ENCODE measurements at places on chromosomes 12 and 14.

GRCh38 chr12:78018171-78018910, 187.6 kb downstream of the NAV3 start:
- ATAC-seq, result no peak

DNA sequence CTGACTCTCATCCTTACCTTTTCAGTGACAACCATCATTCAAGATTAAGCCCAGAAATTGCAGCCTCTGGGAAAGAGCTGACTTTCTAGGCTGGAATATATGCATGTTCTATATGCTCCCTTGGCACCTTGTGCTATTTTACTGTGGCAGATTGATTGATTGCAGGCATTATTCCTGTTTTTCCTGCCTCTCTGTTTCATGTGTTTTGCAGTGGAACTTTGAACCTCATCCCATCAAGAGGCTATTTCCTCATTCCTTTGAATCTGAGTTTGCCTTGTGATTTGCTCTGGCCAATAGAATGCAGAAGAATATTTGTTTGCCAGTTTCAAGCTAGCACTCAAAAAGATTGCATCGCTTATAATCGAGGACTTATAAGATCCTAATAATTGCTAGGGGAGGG, 174.8 kb upstream of the DCN start:
- ATAC-seq, result no peak

DNA sequence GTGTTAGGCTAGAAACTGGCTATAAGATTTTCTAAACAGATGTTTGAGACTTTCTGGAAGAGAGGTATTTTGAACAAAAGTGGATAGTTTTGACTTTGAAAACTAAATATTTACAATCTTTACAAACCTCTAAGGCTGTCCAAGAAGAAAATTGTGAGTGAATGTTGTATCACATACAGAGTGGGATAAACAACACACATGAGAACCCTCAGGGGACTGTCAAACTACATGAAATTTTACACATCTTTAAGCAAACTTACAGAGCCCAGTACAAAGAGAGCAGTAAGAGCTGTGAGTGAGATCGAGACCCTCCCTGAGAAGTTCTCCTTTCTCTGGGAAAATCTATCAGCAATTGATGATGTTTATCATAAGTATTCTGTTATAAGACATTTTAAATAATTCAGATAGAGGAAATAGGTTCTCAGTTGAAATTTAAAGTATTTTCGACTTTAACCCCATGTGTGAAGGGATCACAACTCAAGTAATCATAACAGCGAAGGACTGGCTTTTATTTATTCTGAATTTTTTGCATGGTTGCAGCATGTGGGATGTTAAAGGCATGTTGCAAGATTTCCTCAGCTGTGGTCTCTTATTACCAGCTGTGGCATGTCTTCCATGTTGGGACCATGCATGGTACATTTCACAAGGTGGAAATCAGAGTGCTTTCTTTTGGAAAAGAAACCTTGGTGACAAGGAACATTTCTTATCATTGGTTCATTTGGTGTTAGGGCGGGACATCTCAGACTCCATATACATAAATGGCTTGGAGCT, 264.0 kb upstream of the PRICKLE1 start:
- no peak for ATAC-seq

DNA sequence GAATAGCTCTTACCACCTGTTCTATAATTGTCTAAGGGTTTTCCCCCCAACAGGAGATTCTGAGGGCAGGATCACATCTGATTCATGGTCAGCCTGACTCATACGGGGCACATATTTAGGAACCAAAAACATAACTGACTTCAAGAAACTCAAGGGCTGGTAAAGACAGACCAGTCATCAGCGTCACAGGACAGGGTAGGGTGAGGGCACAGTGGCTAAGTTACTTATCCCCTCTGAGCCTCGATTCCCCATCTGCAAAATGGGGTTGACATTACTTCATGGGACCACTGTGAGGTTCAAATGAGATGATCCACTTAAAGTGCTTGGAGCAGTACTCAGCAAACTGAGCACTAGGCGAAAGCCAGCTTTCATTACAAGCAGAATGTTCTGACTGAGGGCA, 606 bp downstream of the CINP start:
- ATAC-seq, result peak; percentile 93

DNA sequence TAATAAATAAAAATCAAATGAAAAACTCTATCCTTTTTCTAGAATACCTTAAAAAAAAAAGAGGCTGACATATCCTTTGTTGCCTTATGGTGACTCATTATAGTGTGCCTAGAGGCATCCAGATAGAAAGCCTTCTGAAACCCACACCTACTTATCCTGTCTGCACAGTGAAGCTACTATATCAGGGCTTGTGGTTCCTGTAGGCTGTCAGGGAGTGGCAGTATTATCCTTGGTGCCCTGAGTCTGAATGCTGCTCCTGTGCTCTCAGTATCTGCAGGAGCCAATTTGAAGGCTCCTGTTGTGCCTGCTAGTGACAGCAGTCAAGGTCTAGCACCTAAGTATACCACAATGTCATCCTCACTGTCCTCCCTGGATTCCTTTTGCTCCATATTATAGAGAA, 168.4 kb upstream of the AVPR1A start:
- ATAC-seq, result no peak

- no peak for ATAC-seq
These were observed 303.3 kb downstream of the MED13L start for GRCh38 chr12:115973968-115974724.

DNA sequence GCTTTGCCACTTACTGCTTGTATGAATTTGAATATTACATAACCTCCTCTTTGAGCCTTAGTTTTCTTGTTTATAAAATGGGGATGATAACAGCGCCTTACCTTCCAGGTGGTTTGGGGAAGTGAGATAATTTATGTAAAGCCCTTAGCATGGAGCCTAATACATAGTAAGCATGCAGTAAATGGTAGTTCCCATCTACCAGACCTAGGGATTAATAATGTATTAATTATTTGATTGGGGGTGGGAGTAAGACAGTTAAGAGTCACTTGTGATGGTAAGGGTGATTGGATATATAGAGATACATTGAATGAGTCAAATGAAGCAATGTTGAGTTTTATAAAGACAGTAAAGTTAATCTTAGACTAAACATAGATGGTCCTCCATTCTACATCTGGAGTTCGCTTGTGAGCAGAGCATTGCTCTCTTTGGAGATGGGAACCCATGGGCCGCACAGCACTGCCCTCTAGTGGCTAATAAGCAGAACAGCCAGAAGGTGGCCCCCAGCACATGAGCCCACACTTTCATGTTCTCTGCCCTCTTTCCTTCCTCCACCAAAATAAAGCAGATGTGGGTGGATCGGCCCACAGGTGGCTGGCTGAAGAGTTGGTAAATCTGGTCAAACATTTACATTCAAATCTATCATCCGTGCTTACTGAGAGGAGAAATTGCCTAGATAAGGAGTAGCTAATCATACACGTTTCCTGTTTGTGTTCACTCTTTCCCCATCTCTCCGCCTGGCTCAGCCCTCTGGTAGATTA, 26.5 kb upstream of the TAMALIN start:
- peak; percentile 89 for ATAC-seq

DNA sequence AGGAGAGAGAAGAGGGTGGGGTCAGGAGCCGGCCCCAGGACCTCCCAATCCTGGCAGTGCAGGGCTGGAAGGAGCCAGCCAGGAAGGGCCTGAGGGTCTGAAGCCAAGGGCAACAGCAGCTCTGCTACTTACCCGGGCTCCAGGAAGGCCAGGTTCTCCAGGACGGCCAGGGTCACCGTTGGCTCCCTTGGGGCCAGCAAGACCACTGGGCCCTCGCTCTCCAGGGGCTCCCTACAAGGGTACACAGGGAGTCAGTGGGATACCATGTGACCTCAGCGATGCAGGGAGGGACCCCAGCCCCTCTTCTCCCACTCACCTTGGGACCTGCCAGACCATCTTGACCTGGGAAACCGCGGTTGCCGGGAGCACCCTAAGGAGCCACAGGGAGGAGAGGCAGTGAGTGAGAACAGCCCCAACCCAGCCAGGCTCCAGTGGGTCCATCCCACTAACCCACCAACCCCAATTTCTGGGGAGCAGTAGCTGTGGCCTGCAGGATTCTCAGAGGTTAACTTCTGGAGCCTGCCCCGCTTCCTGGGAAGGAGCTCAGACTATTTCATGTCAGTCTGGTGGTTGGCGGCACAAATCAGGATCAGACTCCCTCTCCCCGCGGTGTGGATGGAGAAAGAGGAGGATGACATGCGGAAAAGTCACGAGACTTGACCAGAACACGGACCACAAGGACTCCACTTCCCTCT, 18.5 kb downstream of the COL2A1 start:
- ATAC-seq, result no peak

- no peak for ATAC-seq
These were observed 70.6 kb upstream of the PRICKLE1 start for GRCh38 chr12:42660117-42660516.

DNA sequence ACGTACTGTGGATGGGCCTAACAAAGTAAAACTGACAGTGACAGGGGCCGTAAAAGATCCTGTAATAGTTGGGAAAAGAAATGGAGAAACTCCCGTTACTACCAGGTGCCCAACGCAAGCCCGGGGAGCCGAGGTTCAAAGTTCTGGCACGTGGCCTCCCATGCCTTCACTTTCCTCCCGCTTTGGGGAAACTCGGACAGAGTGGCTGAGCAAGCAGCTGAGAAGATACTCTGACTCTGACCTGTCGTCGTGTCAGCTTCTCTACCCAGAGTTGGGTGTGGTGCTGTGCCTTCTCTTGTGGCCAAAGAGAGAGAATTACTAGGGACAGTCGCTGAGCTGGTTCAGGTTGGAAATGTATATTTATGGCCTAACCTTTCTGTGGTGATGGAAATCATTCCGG, 1.7 kb downstream of the B4GALNT3 start:
- no peak for ATAC-seq

DNA sequence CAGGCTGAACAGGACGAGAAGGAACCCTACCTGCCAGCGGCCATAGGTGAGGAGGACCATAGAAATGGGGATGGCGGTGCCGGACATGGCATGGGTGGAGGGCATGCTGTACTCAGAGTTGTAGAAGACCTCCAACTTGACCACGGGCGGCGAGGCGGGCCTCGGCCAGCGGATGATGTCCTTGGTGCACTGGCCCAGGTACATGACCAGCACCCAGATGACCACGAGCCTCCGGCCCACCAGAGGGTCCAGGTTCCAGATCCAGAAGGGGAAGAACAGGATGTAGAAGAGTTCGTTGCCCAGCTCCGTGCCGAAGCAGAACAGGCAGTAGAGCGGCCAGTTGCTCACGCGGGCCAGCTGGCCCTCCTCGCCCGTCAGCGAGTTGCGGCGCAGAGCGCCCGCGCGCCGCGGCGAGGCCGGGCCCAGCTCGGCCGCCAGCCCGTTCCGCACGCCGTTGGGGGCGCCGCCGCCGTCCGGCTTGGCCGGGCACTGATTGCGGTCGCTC, 582 bp downstream of the SGPP1 start:
- ATAC-seq, result peak; percentile 37

DNA sequence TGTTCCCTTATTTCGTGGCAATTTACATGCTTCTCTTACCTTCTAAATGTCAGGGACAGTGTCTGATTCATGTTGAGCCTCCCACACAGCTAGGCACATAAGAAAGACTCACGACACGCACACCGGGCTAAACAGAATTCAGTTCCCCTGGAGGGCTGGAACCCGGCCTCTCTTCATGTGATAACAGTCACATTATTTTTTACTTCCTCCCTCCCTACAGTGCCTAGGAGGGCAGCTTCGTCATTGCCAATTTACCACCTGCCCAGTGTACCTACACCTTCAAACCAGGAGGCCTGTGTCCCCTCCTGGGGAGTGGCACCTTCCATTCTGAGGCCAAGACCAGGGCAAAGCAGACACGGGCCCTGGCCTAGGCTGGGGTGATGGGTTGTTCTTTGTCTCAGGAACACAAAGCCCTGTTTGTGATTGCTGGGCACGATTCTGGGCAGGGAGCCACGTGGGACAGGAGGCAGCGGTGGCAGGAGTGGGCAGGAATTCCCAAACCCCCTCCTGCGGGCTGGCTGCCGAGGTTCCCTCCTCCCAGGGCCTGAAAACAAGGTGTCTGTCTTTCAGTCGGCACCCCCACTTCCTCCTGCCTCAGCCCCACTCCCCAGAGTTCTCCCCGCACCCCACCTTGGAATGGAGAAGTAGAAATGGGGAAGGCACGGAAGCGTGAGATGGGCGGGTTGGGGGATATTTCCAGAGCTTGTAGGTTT, 6.8 kb upstream of the RASAL1 start:
- peak; percentile 89 for ATAC-seq

DNA sequence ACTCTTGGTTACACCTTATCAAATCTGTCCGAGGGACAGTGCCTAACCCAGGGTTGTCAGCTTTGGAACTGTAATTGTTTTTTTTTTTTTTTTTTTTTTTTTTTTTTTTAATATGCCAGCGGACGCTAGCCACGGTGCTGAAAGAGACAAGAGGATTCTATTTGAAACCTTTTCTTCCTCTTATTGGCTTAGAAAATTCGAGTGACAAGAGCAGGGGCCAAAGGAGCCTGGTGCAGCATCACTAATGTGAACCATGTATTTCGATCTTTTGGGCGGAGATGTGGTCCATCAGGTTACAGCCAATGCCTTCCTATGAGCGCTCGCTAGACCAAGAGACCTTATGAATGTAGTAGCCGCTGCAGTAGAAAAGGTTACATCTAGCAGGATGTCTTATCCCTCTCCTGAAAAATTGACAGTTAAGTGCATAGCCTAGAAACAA, 922 bp downstream of the PTPRR start:
- ATAC-seq, result no peak

GRCh38 chr12:67506739-67507138, 141.8 kb upstream of the DYRK2 start:
- ATAC-seq, result no peak

DNA sequence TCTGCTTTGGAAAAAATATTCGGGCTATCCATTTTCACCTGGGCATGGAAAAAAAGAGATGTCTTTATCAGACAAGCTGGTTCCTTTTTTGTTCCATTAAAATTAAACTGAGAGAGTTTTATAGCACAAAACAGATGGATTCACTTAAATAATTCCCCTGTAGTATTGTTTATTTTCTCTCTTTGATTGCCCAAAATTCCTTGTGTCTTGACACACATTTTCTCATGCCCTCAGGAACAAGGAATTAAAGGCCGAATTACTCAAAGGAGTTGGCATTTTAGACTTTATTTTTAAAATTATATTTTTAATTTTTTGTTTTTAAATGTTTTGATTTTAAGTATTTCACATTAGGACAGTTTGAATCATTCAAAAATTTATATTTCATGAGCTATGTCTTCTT, 69.6 kb upstream of the SLCO1C1 start:
- no peak for ATAC-seq

GRCh38 chr12:120971299-120972180, 6.8 kb upstream of the HNF1A start:
- peak; percentile 73 for ATAC-seq

- ATAC-seq, result no peak
These were observed 107.4 kb upstream of the NAV3 start for GRCh38 chr12:77723308-77723707.

- no peak for ATAC-seq
These were observed 96.4 kb downstream of the EFCAB11 start for GRCh38 chr14:89858089-89858488.

- ATAC-seq, result no peak
These were observed 81.5 kb downstream of the LGR5 start for GRCh38 chr12:71521125-71521524.
